ENCODE measurements at places on chromosomes 2 and 18.

GRCh38 chr2:73079636-73080035, 8.1 kb upstream of the SFXN5 start:
- no peak for DNase-seq

GRCh38 chr2:199282309-199282708, 175.4 kb downstream of the SATB2 start:
- DNase-seq = no peak

DNA sequence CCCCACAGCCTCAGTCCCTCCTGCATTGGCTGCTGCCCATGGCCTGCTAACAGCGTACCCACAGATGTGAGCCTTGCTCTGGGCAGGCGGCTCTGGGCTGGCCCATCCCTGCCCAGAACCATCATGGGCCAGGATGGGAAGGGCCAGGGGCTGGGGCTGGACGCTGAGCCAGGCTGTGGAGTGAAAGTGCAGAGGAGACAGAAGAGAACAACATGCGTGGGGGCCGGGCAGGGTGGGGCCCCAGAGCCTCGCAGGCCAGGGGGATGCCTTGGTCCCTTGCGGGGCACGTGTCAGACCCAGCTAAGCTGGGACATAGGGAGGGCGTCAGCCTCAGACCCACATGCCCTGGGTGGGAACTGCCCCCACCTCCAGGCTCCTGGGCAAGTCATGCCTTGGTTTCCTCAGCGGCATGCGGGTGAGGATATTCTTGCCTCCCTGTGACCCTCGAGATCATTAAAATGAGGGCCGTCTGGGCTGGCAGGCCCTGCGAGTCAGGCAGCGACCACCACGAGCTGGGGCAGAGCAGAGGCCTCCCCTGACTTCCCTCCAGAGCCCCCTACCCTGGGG, 27.3 kb downstream of the GPC1 start:
- no peak for DNase-seq

- no peak for DNase-seq
Measured at GRCh38 chr2:67054728-67055127, 342.4 kb upstream of the ETAA1 start.

GRCh38 chr2:213150315-213151097, 906 bp downstream of the IKZF2 start:
- DNase-seq = peak; percentile 35

DNA sequence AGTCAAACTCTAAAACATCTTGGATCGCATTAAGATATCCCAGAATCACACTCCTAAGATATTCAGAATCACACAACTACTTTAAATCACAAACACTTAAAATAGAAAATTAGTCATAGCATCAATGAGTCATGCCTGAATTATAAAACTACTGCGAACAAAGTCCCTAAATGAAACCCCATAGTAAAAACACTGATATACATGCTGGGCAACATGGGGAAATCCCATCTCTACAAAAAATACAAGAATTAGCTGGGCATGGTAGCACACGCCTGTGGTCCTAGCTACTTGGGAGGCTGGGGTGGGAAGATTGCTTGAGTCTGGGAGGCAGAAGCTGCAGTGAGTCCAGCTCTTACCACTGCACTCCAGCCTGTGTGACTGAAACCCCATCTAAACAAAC, 101.7 kb downstream of the COBLL1 start:
- DNase-seq = peak; percentile 48

DNA sequence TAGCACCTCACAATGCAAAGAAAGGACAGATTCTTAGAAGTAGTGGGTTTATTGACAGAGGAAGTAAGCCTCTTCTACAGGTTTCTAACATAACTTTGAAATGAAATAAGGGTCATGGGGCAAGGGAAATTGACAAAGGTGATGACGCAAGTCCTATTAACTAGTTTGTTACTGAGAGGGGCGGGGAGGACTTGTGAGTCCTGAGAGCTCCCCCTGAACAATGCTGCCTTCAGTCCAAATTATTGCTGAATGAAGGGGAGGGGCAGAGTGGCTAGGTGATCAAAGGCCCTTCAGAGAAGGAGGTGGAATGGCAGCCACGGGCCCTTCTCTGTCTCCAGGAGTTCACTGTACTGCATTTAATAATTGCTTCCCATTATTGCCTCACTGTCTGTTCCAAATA, 390.0 kb downstream of the MEIS1 start:
- DNase-seq = no peak

GRCh38 chr2:217864963-217865772, 137.6 kb downstream of the TNS1 start:
- no peak for DNase-seq

GRCh38 chr18:42446195-42446594, 491.2 kb downstream of the PIK3C3 start:
- peak; percentile 95 for DNase-seq

GRCh38 chr2:12543978-12544558, 172.7 kb upstream of the TRIB2 start:
- no peak for DNase-seq

GRCh38 chr18:78505851-78506461, 473.7 kb upstream of the SALL3 start:
- DNase-seq = no peak

GRCh38 chr2:72581560-72582181, 244.2 kb downstream of the EXOC6B start:
- DNase-seq = no peak

- no peak for DNase-seq
Measured at GRCh38 chr2:145688156-145688555, 1168.2 kb upstream of the ZEB2 start.

- DNase-seq = no peak
Measured at GRCh38 chr2:106120432-106120831, 73.7 kb downstream of the UXS1 start.

GRCh38 chr2:48414980-48415835, 114.7 kb upstream of the STON1 start:
- no peak for DNase-seq

DNA sequence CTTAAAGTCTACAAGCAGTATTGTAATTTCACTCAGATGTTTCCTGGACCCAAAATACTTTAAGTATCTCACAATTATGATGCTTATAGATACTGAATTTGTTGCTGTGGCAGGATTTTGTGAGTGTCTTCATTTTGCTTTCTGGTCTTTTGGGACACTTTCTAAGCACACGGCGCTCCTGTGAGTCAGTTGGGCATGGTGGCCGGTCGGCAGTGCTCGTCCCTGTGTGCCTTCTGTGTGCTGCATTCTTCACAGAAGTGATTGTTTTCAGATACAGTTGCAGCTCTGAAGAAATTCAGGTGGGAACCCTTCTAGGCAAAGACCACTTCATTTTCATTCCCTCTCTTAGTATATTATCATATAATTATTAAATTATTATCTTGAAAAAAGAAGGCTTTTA, 273.3 kb downstream of the ZNF407 start:
- DNase-seq = no peak

GRCh38 chr2:240351826-240352426, 83.5 kb upstream of the GPC1 start:
- no peak for DNase-seq

GRCh38 chr18:61949946-61950345, 57.1 kb upstream of the RNF152 start:
- peak; percentile 63 for DNase-seq

- no peak for DNase-seq
Measured at GRCh38 chr18:63132819-63133200, 186.8 kb downstream of the BCL2 start.

GRCh38 chr2:19358242-19359020, at the start of gene OSR1:
TSS of gene OSR1 (minus strand) at chr2:19358623. CDS start at chr2:19353805, 4,818 bp downstream.
- peak; percentile 72 for DNase-seq

DNA sequence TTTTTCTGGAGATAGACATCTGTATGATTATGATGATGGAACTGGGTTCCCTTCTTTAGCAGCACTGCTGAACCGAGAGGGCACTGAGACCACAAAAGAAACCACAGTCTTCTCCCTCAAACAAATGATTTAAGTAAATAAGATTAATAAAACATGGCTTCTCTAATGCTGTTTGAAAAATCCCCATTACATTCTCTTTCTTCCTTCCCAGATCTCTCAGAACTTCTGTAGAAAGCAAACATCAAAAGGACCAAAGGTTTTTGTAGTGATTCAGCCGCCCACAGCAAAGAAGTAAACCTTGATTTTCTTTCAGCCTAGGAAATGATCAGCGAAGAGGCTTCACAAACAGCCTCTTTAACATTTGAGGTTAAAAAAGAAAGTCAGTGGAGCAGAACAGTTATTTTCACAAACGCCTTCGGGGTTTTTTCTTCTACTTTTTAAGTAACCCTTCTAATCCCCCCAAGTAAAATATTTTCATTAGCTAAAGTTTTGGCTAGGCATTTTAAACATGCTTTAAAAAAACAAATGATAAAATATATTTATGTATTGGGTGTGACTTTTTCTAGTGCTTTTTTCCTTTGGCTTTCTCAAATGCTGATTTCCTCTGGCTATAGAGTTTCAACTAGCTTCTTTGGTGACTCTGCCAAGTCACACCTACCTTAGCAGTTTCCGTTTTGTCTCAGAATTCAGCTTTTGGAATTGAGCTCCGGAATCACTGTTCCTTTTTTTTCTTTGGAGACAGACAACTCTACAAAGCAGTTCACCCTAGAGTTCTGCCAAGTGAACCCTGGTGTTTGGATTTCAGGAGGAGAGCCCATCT, 89.6 kb downstream of the UPP2 start:
- DNase-seq = peak; percentile 3

DNA sequence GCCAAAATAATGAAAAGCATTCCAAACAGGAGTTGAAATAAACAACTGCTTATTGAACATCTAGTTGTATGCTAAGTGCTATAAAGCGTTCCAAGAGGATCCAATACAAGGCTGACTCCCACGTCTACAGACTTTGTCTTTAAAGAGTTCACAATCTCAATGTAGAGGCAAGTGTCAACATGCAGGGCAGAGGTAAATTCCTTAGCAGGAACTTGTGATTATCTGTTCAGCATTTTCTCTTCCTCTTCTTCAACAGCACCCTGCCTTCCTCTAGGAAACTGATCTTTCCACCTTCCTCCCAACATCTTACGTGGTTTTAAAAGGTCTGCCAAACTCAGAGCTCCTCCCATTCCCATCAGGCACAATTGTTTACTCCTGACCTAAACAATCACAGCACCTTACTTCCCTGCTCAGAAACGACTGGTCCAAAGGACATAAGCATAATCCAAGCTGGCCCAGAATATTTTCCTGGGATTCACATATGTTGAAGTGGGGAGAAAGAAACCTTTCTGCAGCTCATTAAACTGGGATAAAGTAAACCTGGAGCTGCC, 83.9 kb downstream of the ITSN2 start:
- DNase-seq = no peak

DNA sequence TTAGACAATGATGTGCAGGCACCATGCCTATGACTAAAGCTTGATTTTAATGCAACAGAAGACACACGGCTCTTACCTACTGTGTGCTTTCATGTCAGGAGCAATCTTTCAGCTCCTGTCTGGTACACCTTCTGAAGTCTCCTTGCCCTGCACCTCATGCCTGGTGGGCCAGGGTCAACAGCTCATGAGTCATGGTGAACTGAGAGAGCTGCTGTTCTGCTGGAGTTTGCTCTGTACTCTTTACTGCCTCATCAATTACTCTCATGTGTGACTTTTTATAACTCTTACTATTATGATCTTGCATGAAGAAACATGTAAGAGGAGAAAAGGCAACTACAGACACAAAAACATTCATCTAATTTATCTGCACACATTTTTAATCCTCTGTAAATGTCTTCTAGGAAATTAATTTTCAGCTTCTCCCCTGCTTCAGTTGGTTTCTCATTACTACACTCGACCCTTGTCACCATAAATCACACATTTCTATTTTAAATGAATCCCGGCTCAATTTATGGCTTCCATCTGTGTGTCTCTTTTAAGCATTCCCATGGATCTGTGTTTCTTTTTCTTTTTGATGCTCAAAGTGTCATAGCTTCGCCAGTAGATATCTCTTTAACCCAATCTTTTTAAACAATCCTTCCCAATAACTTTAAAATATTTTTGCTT, 9.7 kb downstream of the SERPINB7 start:
- DNase-seq = no peak

- no peak for DNase-seq
Measured at GRCh38 chr18:60096428-60096827, 196.6 kb downstream of the PMAIP1 start.

- DNase-seq = peak; percentile 76
Measured at GRCh38 chr2:235025800-235026536, 74.2 kb downstream of the SH3BP4 start.

GRCh38 chr2:121454549-121455090, 76.1 kb upstream of the RNU4ATAC start:
- peak; percentile 68 for DNase-seq

- DNase-seq = peak; percentile 8
Measured at GRCh38 chr2:216044883-216045486, 31.6 kb upstream of the MREG start.

- DNase-seq = no peak
Measured at GRCh38 chr2:209146682-209147320, 277.0 kb upstream of the MAP2 start.

DNA sequence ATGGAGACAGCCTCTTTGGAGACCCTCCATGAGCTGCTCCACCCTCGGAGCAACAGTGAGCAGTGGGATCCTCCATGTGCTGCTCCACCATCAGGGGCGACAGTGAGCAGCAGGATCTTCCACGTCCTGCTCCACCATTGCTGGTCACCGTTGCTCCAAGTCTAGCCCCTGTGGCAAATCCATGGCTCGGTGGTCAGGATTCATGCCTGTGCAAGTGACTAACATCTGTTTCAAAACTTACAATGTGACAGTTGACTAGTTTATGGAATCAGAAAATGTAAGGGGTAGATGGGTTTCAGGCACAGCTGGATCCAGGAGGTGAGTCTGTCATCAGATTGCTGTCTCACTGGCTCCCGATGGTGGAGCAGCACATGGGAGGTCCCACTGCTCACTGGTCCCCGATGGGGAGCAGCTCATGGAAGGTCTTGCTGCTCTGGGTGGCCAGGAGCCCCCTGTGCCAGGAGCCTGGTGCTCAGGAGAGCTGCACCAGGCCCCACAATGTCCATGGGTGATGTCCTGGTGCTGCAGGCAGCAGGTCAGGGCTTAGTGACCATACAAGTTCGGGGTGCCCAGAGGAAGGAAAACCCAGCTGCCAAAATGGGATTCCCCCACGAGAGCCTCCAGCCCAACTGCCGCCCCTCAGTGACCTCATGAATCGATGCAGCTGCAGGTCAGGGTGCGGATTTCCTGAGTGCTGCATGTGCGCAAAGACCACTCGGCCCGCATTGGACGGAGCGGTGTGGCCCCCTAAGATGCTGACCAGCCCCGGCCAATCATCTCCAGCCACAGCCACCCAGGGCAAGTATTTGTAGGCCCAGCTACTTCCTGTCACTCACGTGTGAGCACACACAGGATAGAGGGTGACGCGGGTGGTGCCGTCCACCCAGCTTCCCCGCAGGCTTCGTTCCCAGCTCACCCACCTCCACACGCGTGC, 116.5 kb upstream of the OTOS start:
- no peak for DNase-seq

- no peak for DNase-seq
Measured at GRCh38 chr2:240734756-240735155, 43.1 kb downstream of the AQP12A start.

GRCh38 chr18:31647127-31647753, 37.1 kb downstream of the B4GALT6 start:
- DNase-seq = no peak

GRCh38 chr2:218873359-218874194, 7.1 kb upstream of the WNT10A start:
- DNase-seq = no peak

Measured in cardiac fibroblast (primary cell).